Stimulated activated naive CD4-positive, alpha-beta T cell treated with Interleukin-2 at 50 U/mL for 16 hours (primary cell): ENCODE measurements at places on chromosomes 1 and 21.

DNA sequence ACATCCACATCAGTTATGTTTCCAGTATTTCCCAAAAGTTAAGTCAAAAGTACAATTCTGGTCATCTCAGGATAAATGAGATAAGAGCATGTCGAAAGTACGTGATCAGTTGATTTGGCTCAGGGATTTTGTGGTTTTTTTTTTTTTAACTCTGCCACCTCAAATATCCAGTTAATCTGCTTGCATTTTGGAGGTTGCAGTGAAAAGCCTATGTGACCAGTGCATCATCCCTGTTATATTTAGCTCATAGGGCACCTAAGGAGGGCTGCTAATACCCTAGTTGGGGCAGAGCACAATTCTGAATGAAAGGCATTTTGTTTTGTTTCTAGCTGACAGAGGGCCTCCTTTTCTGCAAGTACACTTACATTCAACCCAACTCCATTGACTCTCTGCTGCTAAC lies 31.7 kb upstream of the RGS16 start:
- DNase-seq: no peak

GRCh38 chr1:44437107-44437716 lies 32.2 kb downstream of the RNF220 start:
- DNase-seq: no peak

- DNase-seq: no peak
These were observed 45.6 kb upstream of the ACTRT2 start for GRCh38 chr1:2975466-2976179.

- DNase-seq: no peak
These were observed 28.8 kb downstream of the CFAP74 start for GRCh38 chr1:1974834-1975233.

GRCh38 chr1:49306507-49307070 lies 529.9 kb upstream of the BEND5 start:
- no peak for DNase-seq

DNA sequence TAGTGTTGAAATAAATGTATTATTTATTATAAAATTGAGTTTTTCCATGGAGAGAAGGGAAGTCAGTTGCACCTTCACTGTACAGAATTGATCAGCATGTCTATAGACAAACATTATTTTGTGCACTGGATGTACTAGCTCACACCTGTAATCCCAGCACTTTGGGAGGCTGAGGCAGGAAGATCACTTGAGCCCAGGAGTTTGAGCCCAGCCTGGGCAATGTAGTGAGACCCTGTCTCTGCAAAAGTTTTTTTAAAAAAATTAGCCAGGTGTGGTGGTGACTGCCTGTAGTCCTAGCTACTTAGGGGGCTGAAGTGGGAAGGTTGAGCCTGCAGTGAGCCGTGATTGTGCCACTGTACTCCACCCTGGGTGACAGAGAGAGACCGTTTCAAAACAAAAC lies 87.7 kb downstream of the MAST2 start:
- DNase-seq: no peak

DNA sequence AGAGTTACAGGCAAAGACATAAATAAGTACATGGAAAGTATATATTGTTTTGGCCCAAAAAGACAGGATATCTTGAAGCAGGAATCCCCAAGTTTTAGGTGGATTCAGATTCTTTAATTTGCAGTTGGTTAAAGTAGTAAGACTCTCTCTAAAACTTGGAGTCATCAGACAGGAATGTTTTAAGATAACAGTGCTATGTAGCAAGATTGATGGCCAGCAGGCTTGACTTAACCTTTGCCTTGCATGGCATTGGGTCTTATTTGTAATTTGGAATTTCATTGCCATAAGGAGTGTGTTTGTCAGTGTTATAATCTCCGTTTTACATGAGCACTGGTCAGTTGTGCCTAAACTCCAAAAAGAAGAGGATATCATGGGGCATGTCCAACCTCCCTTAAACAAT lies 727.6 kb upstream of the CHRM3 start:
- DNase-seq: no peak

GRCh38 chr1:69401879-69402278 lies 165.8 kb upstream of the LRRC7 start:
- no peak for DNase-seq

- no peak for DNase-seq
These were observed 509.7 kb downstream of the AJAP1 start for GRCh38 chr1:5164158-5164557.

- peak; percentile 4 for DNase-seq
These were observed 165.7 kb downstream of the NCAM2 start for GRCh38 chr21:21163904-21164303.

- DNase-seq: no peak
These were observed 159.1 kb downstream of the EDEM3 start for GRCh38 chr1:184595596-184595995.

DNA sequence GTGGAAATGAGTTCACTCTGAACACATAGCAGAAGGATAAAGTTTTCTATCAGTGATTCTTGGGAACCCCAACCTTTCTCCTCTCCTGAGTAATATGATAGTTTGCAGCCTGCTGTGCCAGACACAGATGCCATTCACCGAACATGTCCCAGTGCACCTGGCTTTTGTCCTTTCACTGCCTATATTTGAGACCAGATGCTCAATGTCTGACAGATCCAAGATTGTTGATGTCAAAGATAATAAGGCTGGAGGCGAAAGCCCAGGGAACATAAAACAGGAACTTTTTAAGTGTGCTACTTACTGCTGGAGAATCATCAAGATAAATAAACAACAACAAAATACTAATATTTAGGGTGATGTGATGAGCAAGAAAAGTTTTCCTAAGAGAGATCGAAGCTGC lies 139.3 kb downstream of the TIAM1 start:
- DNase-seq: no peak

DNA sequence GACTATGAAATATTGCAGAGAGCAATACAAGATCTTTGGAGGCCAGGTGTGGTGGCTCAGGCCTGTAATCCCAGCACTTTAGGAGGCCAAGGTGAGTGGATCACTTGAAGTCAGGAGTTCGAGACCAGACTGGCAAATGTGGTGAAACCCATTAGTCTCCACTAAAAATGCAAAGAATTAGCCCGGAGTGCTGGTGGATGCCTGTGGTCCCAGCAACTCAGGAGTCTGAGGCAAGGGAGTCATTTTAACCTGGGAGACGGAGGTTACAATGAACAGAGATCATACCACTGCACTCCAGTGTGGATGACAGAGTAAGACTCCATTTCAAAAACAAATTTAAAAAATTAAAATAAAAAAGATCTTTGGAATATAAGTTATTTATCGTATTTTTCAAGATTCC lies 76.6 kb downstream of the PRKAB2 start:
- no peak for DNase-seq

GRCh38 chr1:230747890-230748800 lies 957 bp downstream of the CAPN9 start:
- DNase-seq: no peak

DNA sequence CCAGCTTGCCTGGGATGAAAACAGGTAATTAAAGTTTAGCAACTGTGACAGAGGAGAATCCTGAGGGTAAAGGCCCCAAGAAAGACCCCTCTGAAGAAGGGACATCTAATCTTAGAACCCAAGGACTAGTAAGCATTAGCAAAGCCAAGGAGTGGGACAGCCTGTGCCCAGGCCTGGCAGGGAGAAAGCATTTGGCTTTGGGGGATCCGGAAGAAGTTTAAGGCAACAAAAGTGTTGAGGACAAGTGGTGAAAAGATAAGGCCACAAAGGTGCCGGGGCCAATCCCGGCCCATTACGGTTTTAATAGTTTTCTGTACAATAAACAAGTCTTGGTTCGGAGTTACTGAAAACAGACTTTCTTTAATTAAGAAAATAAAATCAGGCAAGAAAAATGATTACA lies 275.5 kb downstream of the TM2D1 start:
- no peak for DNase-seq

- DNase-seq: no peak
These were observed 39.9 kb downstream of the EPB41 start for GRCh38 chr1:28954126-28954726.

DNA sequence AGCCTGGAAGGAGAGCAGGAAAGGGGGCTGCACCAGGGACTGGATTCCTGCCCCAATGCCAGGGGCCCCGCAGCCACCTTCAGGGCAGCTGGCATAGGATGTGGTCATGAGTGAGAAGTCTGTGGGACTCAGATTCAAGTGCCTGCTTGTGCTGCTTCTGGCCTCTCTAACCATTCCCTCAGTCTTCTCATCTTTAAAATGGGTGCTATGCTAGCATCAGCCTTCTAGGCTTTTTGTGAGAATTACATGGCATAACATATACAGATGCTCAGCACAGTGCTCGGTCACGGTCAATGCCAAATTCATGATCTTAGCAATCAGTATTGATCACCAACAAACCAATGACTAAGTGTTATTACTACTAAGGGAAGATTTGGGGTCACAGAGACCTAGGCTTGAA lies 23.5 kb downstream of the TRIM62 start:
- no peak for DNase-seq

DNA sequence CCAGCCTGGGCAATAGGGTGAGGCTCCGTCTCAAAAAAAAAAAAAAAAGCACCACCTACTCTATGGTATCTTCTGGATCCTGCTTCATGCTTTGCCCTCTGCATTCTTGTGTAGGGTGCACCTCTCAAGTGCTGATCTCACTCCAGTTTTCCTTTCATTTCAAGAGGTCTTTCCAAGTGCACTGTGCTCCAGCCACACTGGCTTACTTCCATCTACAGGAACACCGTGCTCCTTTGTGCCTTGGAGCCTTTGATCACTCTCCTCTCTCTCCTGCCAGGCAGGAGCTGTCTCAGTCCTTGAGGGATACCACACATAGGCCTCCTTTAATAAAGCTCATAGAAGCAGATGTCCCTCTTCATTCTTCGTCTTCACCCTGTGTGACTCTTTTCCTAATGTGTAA lies 55.4 kb upstream of the GREM2 start:
- DNase-seq: no peak

DNA sequence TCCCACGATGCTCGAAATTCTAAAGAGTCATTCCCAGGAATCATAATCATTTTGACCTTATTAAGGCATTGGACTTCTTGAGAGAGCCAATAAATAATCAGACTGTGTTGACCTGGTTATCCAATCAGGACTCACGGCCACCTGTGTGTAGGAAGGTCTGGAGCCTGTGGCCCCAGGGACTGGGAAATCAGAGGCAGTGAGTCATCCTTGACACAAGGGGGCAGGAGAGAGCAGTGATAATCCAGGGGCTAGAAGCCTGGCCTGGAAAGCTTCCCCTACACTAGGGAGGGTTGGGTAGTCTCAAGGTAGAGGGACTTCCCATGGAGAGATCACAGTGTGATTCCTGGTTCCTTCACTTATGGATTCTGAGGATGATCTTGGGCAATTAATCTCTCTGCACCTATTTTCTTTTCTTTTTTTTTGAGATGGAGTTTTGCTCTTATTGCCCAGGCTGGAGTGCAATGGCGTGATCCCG lies 4.7 kb downstream of the MR1 start:
- DNase-seq: peak; percentile 45

GRCh38 chr1:186783193-186783592 lies 45.6 kb upstream of the PLA2G4A start:
- no peak for DNase-seq

- no peak for DNase-seq
These were observed 854.4 kb downstream of the LTN1 start for GRCh38 chr21:28138272-28138671.

- DNase-seq: no peak
These were observed 662.6 kb downstream of the MATN1 start for GRCh38 chr1:30060738-30061137.

DNA sequence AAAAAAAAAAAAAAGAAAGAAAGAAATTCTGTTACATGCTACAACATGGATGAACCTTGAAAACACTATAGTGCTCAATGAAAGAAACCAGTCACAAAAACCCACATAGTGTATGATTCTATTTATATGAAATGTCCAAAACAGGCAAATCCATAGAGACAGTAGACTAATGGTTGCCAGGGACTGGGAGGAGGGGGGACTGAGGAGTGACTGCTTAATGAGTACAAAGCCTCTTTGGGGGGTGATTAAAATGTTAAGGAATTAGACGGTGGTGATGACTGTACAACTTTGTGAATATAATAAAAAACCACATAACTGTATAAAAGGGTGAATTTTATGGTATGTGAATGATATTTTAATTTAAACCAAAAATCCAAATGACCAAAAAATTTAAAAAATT lies 116.0 kb upstream of the GUCA2B start:
- DNase-seq: no peak

DNA sequence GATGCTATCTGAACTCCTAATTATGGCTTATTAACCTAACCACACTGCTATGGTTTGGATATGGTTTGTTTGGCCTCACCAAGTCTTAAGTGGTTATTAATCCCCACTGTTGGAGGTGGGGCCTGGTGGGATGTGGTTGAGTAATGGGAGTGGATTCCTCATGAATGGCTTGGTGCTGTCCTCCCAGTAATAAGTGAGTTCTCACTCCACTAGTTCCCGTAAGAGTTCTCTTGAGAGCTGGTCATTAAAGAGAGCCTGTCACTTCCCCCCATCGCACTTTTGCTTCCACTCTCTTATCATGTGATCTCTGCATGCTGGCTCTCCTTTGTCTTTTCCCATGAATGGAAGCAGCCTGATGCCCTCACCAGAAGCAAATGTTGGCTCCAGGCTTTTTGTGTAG lies 328.8 kb downstream of the PLA2G4A start:
- no peak for DNase-seq

DNA sequence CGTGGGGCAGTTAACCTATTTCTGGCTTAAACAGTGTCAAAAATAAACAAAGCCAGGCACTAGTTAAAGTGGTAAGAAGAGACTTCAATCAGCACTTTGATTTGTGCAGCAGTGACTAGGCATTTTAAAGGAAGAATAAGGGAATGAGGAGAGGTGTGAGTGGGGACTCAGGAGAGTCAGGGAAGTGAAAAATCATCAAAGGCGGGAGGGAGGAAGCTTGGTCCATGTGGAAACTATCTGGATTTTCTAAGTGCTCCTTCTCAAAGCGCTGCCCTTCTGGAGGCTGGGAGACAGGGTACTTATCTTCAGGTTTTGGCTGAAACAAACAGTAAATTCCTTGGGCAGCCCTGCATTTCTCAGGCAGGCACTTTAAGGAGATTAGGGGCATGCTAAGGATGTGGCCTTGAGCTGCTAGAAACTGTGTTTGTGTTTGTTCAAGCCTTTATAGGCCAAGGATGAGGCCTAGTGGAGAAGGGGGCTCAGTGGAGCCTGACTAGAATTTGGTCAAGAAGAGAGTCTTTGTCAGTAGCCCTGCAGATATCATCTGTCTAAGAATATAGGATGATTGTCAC lies 486.5 kb downstream of the SIPA1L2 start:
- DNase-seq: no peak

DNA sequence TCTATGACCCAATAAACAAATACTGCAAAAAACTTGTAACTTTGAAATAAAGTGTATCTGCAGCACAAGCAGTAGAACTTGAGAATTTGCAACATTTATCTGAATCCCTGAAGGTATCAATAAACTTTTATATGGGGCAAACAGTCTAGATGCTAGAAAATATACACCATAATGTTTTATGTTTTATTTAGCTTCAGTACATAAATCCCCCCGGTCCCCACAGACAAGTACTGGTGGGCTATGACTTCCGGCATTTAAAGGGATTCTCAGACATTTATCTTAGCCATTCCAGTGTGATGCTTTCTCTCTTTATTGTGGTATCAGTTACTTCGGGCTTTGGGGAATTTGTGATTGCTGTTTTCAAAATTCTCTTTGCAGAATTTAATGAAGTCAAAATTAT lies 390.4 kb downstream of the SIPA1L2 start:
- DNase-seq: no peak
